ENCODE measurements at places on chromosomes 5 and 9. TPM values are rescaled to one million over a fixed set of nuclear protein-coding genes. Genes with fewer than 3 reads are reported as not detected.

GRCh38 chr5:178895615-178896571 lies at the start of gene ZFP2:
TSS of gene ZFP2 (plus strand) at chr5:178895913. CDS start at chr5:178931314, 35,401 bp downstream.
- DNase-seq, result peak; percentile 67

GRCh38 chr5:52725065-52725746 lies 62.5 kb upstream of the ITGA1 start:
- DNase-seq, result peak; percentile 62

- peak; percentile 5 for DNase-seq
These were observed 53.6 kb downstream of the RASGEF1C start for GRCh38 chr5:180155365-180155926.

DNA sequence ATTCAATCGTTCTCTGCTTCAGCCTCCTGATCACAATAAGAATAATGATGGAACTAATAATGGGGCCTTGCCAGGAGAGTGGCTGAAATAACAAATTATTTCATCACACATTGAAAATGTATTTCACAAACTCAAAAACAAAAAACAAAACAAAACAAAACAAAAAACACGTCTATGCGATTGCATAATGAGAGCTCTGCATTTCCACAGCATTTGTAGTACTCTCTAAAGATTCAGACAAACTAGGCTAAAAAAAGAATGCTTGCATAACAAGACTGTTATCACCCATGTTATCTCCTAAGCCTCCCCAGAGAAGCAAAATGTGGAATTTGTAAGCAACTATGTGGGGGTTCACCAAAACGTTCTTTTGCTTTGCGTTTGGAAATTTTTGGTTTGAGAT lies 48.1 kb downstream of the PRELID2 start:
- no peak for DNase-seq

Gene LCN12
- total RNA-seq, result 8.6 TPM
